ENCODE measurements at places on chromosomes 6 and 20.
A peak's percentile ranks its signal among the peaks of the same experiment; 100 is the strongest.

DNA sequence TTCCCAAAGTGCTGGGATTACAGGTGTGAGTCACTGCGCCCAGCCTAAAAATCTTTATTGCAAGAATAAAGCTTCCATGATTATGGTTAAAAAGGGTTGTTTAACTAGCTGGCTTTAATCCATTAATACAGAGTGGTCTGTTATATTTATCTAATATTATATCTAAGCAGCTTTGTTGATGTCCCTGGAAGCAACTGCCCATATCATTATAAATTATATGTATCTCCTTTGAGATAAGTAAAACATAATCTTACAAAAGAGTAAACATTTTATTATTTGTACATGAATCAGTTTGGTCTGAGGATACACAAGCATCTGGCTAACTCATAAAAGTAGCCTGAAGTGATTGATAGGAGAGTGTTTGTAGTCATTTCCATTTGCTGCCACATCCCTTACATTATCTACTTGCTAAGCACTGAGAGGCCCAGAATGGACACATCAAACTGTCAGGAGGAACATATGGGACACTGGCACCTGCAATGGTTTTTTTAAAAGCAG, 46.9 kb downstream of the TRAF3IP2 start:
- no peak for DNase-seq

DNA sequence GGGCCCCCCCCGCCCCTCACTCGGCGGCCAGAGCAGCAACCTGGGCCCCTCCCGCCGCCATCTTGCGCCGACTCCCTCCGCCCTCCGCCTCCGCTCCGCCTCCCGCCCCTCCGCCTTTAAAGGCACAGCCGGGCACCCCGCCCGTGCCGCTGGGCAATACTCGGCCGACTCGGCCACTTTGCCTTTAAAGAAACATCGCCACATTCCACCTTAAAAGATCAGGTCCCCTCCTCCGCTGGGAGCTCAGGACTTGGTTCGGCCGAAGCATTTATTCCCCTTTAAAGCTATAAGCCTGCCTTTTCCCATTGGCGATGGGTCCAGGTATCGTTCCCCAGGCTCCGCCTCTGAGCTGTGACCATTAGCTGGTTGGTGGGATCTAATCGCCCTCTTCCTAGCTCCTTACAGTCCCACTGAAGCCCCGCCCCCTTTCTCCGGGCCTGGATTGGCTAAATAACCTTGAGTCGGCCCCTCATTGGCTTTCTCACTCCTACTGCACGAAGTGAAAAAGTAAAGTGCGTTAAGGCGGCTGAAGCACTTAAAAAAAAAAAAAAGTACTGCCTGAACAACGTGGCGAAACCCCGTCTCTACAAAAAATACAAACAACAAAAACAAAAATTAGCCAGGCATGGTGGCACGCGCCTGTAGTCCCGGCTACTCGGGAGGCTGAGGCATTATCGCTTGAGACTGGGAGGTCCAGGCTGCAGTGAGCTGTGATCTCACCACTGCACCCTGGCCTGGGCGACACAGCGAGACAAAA, at the start of gene ZBTB22:
ZBTB22 (minus strand) TSS at position 76 of the 757 bp plus-strand sequence. CDS start 828 bp downstream, outside the sequence.
- DNase-seq, result peak; percentile 100

GRCh38 chr20:19907326-19908056, 109.7 kb upstream of the NAA20 start:
- no peak for DNase-seq

DNA sequence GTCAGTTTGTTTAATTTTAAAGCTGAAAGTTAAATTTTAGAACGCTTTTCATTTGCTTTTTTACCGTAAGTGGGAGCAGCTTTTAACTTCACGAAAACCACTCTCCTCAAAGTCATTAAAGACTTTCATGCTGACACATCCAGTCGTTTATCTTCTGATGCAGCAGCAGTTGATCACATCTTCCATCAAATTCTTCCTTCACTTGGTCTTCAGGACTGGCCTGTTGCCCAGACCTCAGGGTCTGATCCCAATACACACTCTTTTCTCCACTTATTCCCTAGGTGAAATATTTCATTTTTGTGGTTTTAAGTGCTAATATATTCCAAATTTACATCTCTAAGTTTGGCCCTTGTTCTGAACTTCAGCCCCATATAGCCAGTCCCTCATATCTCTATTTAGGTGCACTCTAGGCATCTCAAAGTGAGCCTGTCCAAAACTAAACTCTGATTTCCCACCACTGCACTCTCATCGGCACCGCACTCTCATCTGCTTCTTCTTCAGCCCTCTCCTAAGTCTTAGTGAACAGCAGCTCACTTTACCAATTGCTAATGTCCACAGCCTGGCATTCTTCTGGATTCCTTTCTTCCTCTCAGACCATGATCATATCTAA, 20.4 kb downstream of the AFDN start:
- DNase-seq, result no peak

- peak; percentile 84 for DNase-seq
These were observed 49.1 kb downstream of the UTRN start for GRCh38 chr6:144334150-144334708.

DNA sequence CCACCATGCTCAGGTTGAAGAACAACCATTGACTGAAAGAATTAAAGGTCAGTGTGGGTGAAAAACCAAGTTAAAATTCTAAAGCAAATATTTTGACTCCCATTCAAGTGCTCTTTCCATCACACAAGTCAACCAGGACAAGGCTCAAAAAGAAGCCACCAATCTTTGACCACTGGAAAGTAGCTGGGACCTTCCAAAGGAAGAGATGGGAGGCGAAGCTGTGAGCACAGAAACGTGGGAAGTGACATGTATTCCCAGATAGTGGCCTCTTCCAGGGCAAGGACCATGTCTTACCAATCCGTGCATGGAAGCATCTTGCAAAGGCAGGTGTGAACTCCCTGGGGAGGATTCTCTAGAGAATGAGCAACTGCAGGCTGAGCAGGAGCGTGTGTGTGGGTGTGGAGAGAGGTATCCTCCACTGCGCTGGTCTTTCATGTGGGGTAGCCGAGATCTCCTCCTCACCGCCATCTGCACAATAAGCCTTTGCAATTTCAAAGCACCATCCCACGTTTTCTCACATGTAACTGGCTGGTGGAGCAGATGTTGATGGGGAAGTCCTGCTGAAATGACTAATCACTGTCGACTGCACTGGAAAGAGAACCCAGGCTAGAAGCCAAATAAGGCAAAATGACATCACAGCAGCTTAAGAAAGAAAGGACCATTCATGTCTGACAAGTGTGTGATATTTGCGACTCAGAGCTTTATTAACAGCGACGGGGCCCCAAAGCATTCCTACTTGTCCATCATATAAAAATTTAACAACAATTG, 189.4 kb upstream of the RREB1 start:
- no peak for DNase-seq

DNA sequence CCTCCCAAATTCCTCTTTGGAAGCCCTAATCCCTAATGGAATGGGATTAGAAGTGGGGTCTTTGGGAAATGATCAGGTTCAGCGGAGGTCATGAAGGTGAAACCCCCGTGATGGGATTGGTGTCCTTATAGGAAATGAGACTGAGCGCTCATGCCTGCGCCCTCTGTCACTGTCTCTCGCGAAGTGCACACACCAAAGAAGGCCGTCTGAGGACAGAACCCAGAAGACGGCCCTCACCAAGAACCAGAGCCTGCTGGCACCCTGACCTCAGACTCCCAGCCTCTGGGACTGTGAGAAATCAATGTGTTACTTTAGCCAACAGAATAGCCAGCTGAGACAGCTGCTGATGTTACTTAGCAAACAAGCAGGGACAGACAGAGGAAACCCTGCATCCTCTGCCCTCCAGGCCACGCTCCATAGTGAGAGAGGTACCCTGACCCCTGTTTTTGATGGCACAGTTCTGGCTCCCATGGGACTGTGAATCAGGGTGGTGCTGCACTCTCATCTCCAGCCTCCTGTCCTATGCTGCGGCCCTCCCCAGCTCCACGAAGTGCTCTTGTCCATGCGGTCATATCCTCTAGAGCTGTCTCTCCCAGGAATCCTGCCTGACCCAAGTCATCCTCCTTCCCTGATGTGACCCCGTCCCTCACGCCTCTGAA, 369.3 kb downstream of the ZFAND3 start:
- no peak for DNase-seq

Measured in hematopoietic multipotent progenitor cell (in vitro differentiated cells).